ENCODE measurements at places on chromosomes 11 and 22.

DNA sequence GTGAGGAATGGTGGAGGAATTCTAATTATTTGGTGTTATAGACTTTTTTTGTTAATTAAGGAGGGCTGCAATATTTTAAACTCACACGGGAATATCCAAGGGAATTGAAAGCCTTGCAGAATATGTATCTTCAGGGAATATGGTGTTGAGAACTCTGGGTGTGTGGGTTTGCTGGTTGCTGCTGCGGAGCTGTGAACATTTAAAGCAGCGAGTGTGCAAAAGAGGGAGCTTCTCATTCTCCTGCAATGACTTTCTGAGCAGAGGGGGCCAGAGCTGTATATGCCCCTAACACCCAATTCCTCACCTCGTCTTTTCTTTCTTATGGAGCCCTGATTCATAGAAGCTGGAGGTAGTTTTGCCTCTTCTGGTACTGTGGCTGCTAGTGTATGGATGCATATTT is 217.7 kb downstream of the HIPK3 start:
- no peak for DNase-seq

GRCh38 chr22:32533265-32534111 is 58.9 kb downstream of the FBXO7 start:
- no peak for DNase-seq

- no peak for DNase-seq
These were observed 33.4 kb downstream of the FDX1 start for GRCh38 chr11:110463153-110463552.

- DNase-seq = no peak
These were observed 641 bp downstream of the APOC3 start for GRCh38 chr11:116830184-116830912.

DNA sequence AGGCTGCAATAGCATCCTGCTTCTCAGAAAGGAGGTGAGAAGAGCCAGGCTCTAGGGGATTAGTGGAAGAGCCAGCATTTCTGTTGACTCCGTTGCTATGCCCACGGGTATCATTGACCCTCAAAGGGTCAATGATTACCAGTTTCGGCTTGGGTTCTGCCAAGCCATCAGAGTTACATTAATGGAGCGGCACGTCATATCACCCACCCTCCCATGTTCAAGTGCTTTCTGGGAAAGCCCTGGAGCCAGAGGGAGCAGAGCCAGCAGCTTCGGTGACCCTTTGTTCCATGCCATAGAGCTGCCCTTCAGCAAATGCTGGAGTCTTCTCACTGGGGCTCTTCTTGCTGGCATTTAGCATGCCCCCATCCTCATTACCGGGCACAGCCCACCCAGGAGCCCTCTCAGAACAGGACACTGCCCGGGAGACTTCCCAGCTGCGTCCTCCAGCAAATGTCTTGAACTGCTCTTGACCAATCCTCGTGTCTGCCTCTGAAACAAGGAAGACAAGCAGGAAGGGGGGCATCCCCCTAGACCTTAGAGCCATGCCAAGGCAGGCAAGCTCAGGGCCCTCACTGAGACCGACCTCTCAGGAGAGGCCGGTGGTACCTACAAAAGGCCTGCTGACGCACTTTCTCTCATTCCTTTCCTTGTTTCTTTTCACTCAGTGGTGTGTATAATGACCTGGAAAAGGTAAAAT is 14.6 kb downstream of the KCNJ1 start:
- no peak for DNase-seq

- DNase-seq = no peak
These were observed 63.5 kb downstream of the FAM83F start for GRCh38 chr22:40058265-40058664.

DNA sequence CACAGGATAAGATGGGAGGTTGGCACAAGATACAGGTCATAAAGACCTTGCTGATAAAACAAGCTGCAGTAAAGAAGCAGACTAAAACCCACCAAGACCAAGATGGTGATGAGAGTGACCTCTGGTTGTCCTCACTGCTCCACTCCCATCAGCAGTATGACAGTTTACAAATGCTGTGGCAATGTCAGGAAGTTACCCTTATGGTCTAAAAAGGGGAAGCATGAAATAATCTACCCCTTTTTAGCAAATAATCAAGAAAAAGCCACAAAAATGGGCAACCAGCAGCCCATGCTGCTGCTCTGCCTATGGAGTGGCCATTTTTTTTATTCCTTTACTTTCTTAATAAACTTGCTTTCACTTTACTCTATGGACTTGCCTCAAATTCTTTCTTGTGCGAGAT is 8.7 kb upstream of the PIWIL4 start:
- no peak for DNase-seq

DNA sequence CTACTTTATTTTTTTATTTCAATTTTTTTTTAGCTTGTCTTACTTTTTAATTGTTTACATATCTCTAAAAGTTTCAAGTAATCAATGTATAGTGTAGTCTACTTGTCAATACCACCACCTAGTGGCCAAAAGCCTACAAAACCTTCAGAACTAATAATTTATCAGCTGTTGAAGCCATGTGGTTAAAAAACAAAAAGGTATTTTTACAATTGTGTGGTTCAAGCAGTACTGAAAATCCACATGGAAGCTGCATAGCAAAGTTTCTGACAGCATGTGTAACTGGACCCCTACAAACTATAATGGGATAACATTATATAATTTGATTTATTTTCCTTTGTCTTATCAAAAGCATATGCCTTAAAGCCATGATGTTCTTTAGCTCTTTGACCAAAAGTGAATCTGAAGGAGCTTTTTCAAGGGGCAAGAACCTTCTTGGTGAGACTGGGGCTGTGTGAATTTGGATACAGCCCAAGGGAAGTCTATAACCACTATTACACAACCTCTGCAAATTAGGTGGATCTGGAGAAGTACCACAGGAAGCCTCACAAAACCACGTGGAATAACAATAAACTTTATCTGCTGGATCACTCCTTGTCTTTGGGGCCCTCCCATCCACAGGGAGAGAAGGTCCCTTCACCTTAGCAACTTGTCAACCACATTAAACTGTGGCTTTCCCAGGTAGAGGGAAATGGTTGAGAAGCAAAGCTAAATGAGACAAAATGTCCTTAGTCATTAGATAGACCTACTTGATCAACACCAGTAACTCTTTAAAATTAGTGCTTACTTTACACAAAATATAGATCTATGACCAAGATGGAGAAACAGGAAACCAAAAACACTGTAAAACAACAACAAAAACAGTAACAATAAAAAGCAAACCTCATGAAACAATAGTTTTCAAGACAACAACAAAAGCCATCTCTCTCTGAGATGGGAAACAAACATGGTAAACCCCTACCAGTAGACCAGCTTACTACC is 9.9 kb downstream of the NARS2 start:
- no peak for DNase-seq

- no peak for DNase-seq
These were observed 69.2 kb downstream of the TSPAN18 start for GRCh38 chr11:44795803-44796535.

GRCh38 chr11:134170919-134171281 is 52.9 kb downstream of the NCAPD3 start:
- DNase-seq = no peak

DNA sequence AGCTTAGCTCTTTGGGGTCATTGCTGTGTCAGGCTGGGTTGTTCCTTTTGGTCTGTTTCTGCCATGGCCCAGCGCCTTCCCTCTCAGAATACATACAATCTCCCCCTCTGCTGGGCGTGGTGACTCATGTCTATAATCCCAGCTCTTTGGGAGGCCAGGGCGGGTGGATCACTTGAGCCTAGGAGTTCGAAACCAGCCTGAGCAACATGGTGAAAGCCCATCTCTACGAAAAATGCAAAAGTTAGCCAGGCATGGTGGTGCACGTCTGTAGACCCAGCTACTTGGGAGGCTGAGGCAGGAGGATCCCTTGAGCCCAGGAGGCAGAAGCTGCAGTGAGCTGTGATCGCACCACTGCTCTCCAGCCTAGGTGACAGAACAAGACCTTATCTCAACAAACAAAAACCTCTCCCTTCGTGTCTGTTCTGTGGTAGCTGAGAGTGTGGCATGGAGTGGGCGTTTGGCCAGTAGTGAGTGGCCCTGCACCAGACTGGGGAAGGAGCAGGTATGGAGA is 46.7 kb upstream of the RAB1B start:
- DNase-seq = no peak

DNA sequence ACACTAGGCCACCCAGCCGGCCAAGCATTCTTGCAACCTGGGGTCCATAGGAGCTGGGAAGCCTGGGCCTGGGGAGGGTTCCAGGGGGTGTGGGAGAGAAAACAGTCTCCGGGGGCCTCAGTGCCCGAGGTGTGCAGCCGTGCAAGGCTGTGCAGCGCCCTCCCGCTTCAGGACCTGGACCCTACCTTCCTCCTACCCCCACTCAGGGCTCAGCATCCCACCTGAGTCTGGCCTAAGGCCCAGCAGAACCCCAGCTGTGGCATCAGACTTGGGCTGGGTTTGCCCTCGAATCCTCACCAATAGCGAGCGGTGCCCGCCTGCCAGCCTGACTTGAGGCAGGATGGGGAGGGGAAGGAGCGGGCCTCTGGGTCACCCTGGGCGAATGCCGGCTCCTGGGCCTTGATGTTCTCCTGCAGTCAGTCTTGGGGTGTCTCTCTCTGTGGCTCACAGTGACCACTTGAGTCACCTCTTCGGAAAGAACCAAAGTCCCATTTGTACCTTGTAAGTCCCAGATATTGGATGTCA is 53.6 kb upstream of the PPARA start:
- DNase-seq = no peak

GRCh38 chr22:41987276-41987675 is 11.3 kb upstream of the WBP2NL start:
- DNase-seq = no peak

DNA sequence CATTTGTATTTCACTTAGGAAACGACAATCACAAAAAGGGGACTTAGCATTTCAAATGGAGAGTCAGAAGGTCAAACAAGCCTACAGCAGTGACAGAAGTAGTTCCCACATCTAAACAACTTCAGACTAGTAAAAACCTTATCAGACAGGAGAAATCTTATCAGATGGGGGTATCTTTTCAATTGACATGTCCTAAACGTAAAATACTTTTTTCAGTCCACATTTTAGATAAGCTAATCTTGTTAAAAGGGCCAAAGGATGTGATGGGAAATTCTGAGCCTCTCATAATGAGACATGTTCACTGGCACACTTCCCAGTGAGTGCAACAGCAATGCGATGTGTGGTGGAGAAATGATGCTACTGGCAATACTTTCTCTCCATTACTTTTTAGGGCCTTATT is 2.4 kb downstream of the MAPK1 start:
- no peak for DNase-seq

DNA sequence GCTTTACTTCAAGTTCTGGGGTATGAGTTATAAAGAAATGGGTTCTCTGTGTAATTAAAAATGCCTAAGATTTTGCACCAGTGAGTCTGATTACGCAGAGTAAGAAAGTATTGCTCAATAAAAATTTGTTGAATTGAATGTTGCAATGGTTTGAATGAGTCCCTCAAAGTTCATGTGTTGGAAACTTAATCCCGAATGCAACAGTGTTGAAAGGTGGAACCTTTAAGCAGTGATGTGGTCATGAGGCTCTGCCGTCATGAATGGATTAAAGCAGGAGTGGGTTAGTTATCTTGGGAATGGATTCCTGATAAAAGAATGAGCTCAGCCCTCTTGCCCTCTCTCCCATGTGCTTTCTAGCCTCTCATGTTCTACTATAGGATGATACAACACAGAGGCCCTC is 52.6 kb upstream of the SESN3 start:
- DNase-seq = no peak

- no peak for DNase-seq
These were observed 26.7 kb downstream of the PARVG start for GRCh38 chr22:44207173-44207980.

DNA sequence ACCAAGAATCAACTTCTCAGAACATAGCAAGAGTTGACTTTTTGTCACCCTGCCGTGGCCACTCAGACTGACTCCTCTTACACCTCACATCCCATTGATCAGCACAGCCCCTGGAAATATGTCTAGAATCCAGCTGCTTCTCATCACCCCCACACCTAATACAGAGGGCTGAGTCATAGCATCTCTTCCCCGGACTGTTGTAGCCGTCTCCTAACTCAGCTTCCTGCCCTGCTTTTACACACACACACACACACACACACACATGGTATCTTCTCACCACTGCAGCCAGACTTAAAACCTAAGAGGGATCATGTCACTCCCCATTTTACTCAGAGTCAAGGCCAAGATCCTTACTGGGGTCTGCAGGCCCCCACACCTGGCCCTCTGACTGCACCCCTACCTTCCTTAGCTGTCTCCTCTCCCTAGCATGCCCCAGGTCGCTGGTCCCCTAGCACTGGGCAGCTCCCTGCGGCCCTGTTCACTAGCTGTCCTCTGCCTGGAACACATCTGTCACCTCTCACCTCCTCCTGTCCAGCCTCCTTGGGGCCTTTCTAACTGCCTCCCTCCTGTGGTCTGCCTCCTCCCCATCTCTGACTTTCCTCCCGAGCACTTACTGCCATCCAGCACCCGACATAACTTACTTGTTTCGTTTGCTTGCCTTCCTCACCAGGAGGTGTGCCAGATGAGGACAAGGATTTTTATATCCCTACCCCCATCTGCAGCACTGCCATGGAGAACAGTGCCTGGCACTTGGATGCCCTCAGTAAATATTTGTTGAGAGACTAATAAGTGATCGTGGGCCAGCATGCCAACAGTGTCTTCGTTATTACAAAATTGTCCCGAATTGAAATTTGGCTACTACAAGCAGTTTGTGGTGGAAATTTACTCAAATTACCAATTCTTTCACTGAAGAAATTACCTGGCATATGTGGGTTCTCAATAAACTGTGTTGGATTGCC is 61.9 kb downstream of the BMAL1 start:
- no peak for DNase-seq

- no peak for DNase-seq
These were observed 26.7 kb downstream of the ALKBH3 start for GRCh38 chr11:43907028-43907975.

GRCh38 chr22:47107431-47107830 is 345.0 kb downstream of the TBC1D22A start:
- no peak for DNase-seq

GRCh38 chr11:75339685-75340409 is 11.6 kb downstream of the ARRB1 start:
- no peak for DNase-seq

DNA sequence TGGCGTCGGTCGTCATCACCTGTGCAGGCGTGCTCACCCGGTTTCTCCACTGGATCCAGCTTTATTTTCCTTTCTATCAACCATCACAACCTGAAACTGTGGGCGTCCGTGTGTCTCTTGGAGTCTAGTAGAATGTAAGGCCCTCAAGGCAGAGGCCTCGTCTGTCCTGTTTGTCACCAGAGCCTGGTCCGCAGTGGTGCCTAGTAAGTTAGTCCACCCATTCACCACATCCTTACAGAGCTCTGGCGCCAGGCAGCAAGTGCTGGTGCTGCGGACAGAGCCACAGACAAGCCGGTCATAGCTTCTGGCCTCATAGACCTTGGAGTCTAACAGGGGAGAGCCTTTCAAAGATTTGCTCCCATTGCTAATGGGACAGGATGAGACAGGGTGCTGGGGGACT is 64.4 kb upstream of the PARVG start:
- DNase-seq = no peak

Measured in stimulated activated CD8-positive, alpha-beta memory T cell treated with anti-CD3 and anti-CD28 coated beads, Interleukin-4, amount 100 ng/mL, for 4 hours (primary cell).